ENCODE measurements at places on chromosomes 2 and 18. TPM values are rescaled to one million over a fixed set of nuclear protein-coding genes. Genes with fewer than 3 reads are reported as not detected.

Gene PSD4
- 124 TPM for total RNA-seq

Gene IL18RAP
- 1.2 TPM for total RNA-seq

Gene IHH
- total RNA-seq, result not detected

Gene ARHGAP15
- 130 TPM for total RNA-seq

Gene BMP10
- total RNA-seq, result not detected

Gene ANKRD30B
- not detected for total RNA-seq

Gene KIF1A
- total RNA-seq, result not detected

Gene MAP3K19
- not detected for total RNA-seq

- DNase-seq, result no peak
- no peaks in the 10 kb centered on the region for H3K27me3 ChIP-seq
- H3K36me3 ChIP-seq, result no peaks in the 10 kb centered on the region
- no peak overlapping the region for H3K4me3 ChIP-seq
- H3K4me1 ChIP-seq, result peaks cover 33% of the 10 kb centered on the region
These were observed 54.3 kb downstream of the GPD2 start for GRCh38 chr2:156490466-156490840.

DNA sequence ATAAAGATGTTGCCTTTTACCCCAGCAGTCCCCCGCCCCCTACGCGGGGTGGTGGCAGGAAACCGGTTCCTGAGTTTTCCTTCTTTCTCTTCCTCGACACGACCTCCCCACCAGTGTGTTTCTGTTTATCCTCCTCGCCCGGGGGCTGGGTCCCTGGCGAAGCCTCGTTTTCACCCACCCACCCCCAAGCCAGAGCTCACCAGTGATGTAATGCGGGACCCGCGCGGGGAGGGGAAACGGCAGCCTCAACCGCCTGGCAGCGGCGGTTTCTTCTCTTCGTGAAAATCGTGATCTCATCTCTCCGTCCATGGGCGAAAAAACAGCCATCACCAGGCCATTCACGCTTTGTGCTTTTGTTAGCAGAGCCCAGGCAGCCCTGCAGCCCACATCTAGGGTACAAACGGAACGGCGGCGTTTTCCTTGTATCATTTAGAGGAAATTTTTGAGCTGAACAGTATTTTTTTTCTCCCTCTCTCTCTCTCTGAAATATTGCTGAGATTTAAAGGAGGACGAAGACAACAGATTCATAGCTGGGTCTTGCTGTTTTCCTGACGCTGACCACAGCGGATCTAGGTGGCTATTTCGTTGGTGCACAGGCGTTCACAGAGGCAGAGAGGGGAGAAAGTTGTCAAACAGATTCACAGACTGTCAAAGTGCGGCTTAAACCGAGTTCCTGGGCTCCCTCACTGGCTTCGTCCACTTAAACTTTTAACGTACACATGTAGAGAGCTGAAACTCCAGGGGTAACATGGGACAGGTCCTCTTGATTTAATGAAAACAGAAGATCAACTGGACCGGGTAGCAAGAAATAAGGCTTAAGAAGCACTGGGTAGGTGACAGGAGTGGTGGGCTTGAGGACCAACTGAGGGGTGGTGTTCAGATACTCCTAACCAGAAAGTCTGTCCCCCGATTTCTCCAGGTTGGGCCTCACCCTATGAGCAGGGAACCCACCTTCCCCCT, 21.9 kb upstream of the PAX3 start:
- H3K4me1 ChIP-seq, result peaks cover 13% of the 10 kb centered on the region
- peak overlapping the region; percentile 44 for H3K4me3 ChIP-seq
- no peak overlapping the region for H3K27ac ChIP-seq
- no peaks in the 10 kb centered on the region for H3K36me3 ChIP-seq
- H3K27me3 ChIP-seq, result peaks cover 33% of the 10 kb centered on the region
- DNase-seq, result no peak

DNA sequence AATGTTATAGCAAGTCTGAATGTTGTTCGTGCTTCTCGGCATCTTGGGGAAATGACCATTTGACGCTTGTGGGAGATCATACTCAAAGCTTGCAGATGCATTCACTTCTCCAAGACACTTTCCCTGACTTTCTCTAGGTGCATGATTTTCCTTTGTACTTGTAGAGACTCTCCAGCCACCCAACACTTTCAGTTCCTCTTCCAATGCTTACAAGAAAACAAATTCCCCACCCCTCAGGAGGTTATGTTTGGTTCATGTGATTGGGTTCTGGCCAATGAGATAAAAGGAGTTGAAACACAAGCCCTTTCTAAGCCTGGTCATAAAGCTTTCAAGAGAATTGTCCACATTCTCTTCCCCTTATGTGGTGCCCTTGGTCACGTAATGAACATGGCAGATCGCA, 156.3 kb downstream of the EPHA4 start:
- no peak overlapping the region for H3K27ac ChIP-seq
- no peak for DNase-seq
- H3K4me3 ChIP-seq, result no peak overlapping the region
- peaks cover 18% of the 10 kb centered on the region for H3K4me1 ChIP-seq

DNA sequence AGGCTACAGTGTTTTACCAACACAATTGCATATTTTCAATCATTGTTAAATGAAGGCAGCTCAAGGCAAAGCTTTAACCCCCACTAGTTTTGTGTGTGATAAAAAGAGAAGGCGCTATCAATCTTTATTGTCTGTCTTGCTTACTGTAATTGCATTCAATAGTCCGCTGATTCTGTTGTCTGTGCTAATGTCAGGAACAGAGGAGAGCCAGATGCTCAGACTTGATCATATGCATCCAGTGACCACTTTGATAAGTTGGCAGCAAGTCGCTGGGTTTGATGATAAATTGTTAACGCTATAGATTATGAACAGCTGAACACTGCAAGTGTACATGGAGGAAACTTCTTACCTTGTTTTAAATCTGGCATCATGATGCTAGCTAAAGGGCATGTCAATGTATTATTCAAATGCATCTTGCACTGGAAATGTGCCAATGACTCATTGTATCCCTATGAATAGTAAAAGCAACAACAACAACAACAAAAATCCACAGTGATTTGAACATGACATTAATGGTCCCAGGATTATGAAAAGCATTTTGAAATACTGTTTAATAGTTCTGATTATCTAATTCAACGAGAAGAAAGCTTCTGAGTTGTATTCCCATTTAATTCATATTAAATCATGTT, 423.5 kb upstream of the FANCL start:
- H3K36me3 ChIP-seq, result no peaks in the 10 kb centered on the region
- H3K4me3 ChIP-seq, result no peak overlapping the region
- no peaks in the 10 kb centered on the region for H3K4me1 ChIP-seq
- DNase-seq, result no peak
- H3K27ac ChIP-seq, result no peak overlapping the region

GRCh38 chr2:171447675-171448074, 13.6 kb downstream of the DCAF17 start:
- H3K27ac ChIP-seq, result no peak overlapping the region
- peaks cover 3% of the 10 kb centered on the region for H3K36me3 ChIP-seq

GRCh38 chr18:59646228-59646962, 50.8 kb downstream of the CCBE1 start:
- no peaks in the 10 kb centered on the region for H3K4me1 ChIP-seq
- no peak overlapping the region for H3K27ac ChIP-seq
- no peak for DNase-seq
- H3K4me3 ChIP-seq, result no peak overlapping the region
- no peaks in the 10 kb centered on the region for H3K27me3 ChIP-seq

DNA sequence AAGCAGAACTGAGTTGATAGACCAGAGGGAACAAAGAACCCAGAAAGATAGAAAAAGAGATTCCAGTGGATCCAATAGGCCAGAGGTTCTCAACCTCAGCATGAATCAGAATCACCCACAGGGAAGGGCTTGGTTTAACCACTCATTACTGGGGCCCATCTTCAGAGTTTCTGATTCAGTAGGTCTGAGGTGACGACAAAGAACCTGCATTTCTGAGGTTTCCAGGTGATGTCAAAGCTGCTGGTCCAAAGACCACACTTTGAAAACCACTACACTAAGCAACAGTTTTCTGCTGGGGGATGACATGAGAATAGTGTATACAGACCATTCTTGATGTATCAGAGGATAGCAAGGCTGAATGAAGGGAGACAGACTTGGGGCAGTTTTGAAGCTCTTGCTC, 296.9 kb upstream of the STON1 start:
- no peaks in the 10 kb centered on the region for H3K36me3 ChIP-seq
- no peak overlapping the region for H3K4me3 ChIP-seq
- peaks cover 20% of the 10 kb centered on the region for H3K4me1 ChIP-seq

DNA sequence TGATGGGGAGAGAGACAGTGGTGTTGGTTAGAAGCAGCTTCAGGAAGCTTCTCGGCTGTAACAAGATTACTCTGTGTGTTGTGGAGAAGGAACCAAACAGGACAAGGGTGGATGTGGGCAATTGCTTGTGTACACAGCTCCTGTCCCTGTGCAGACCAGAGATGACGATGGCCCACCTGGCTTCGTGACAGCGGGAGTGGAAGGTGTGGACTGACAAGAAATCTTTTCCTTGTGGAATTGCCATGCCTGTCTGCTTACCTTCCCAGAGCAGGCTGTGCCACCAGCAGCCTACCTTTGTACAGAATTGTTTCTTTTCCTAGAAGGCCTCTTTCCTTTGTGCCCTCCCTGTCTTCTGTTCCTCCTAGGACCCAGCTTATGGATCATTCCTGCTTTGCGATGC, 93.8 kb downstream of the ITGB1BP1 start:
- H3K36me3 ChIP-seq, result no peaks in the 10 kb centered on the region
- no peak overlapping the region for H3K27ac ChIP-seq

GRCh38 chr2:20992201-20992711, 51.6 kb downstream of the APOB start:
- DNase-seq, result no peak
- H3K4me1 ChIP-seq, result no peaks in the 10 kb centered on the region
- H3K27me3 ChIP-seq, result peaks cover 15% of the 10 kb centered on the region
- no peaks in the 10 kb centered on the region for H3K36me3 ChIP-seq

DNA sequence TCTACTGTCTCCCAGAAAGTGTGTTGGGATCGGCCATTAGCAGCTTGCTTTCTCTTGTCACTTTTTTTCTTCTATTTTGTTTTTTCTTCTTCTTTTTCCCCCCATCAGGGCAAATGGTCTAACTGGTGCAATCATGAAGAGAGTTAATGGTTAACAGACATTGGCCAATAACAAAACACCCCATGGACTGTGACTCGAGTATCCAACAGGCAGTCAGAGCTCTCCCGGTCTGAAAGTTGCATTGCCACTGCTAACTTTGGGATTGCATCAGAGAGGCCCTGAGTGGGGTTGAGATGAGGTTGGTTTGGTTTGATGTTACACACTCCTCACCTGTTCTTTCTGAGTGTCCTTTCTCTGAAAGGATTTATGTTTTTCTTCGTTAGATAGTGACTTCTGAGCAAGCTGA, 12.9 kb upstream of the SNORC start:
- DNase-seq, result no peak
- H3K4me3 ChIP-seq, result no peak overlapping the region
- H3K27me3 ChIP-seq, result no peaks in the 10 kb centered on the region

DNA sequence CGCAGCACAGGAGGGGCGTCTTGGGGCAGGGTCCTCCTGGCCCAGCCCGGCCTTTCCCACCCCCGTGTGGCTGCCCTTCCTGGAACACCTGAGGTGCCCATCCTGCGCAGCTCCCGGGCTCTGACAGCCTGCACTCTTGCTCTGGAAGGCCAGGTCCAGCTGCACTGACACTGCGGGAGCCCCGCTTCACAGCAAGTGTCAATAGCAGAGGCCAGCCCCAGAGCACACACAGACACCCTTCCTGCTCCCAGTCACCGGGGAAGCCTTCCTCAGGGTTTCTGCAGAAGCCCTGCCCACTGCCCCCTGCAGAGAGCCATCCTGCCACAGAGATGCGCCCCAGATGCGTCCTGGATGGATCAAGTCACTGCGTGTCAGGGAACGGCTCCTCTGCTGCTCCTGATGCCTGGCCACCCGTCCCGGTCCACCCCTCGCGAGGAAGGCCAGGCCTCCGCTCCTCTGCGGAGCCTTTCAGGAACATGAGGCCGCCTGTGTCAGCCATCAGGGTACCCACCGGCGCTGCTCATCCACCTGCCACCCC, 519.2 kb upstream of the MYT1L start:
- no peaks in the 10 kb centered on the region for H3K36me3 ChIP-seq
- no peak for DNase-seq
- no peak overlapping the region for H3K27ac ChIP-seq
- no peaks in the 10 kb centered on the region for H3K4me1 ChIP-seq

GRCh38 chr2:21411741-21412140, 288.0 kb downstream of the TDRD15 start:
- H3K27me3 ChIP-seq, result no peaks in the 10 kb centered on the region
- no peak for DNase-seq
- no peaks in the 10 kb centered on the region for H3K4me1 ChIP-seq
- H3K4me3 ChIP-seq, result no peak overlapping the region
- H3K36me3 ChIP-seq, result no peaks in the 10 kb centered on the region

- peaks cover 5% of the 10 kb centered on the region for H3K27me3 ChIP-seq
- no peaks in the 10 kb centered on the region for H3K36me3 ChIP-seq
- H3K27ac ChIP-seq, result peak overlapping the region; percentile 87
- peak; percentile 74 for DNase-seq
These were observed 48.1 kb downstream of the TIMM21 start for GRCh38 chr18:74196220-74197119.

- H3K27me3 ChIP-seq, result no peaks in the 10 kb centered on the region
- no peak overlapping the region for H3K27ac ChIP-seq
- DNase-seq, result no peak
- H3K36me3 ChIP-seq, result no peaks in the 10 kb centered on the region
- no peak overlapping the region for H3K4me3 ChIP-seq
These were observed 63.2 kb upstream of the LRATD1 start for GRCh38 chr2:14569294-14569693.

- H3K4me3 ChIP-seq, result no peak overlapping the region
- H3K27me3 ChIP-seq, result no peaks in the 10 kb centered on the region
- H3K27ac ChIP-seq, result no peak overlapping the region
- no peaks in the 10 kb centered on the region for H3K36me3 ChIP-seq
- peaks cover 10% of the 10 kb centered on the region for H3K4me1 ChIP-seq
- DNase-seq, result no peak
These were observed 26.1 kb upstream of the C1D start for GRCh38 chr2:68088940-68089339.

Measured in naive thymus-derived CD8-positive, alpha-beta T cell (primary cell).